ENCODE measurements at places on chromosomes 12 and 14.
A peak's percentile ranks its signal among the peaks of the same experiment; 100 is the strongest.

DNA sequence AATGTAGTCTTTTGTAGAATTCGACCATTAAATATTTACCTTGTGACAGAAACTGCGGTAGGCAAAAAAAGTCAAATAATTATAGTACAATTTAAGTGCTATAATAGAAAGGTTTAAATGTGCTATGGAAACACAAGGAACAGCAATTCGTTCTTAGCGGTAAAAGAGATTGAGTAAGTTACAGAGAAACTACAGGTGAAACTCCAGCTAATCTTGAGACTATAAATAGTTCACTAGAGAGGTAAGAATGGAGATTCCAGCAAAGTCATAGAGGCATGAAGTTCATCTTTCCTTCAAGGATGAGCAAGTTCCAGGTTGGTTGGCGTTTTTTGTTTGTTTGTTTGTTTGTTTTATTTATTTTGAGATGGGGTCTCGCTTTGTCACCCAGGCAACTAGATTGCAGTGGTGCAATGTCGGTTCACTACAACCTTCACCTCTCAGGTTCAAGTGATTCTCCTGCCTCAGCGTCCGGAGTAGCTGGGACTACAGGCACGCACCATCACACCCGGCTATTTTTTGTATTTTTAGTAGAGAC is 878 bp upstream of the R3HDM2 start:
- DNase-seq, result no peak

GRCh38 chr12:50132505-50133135 is 20.6 kb downstream of the COX14 start:
- DNase-seq, result peak; percentile 35

DNA sequence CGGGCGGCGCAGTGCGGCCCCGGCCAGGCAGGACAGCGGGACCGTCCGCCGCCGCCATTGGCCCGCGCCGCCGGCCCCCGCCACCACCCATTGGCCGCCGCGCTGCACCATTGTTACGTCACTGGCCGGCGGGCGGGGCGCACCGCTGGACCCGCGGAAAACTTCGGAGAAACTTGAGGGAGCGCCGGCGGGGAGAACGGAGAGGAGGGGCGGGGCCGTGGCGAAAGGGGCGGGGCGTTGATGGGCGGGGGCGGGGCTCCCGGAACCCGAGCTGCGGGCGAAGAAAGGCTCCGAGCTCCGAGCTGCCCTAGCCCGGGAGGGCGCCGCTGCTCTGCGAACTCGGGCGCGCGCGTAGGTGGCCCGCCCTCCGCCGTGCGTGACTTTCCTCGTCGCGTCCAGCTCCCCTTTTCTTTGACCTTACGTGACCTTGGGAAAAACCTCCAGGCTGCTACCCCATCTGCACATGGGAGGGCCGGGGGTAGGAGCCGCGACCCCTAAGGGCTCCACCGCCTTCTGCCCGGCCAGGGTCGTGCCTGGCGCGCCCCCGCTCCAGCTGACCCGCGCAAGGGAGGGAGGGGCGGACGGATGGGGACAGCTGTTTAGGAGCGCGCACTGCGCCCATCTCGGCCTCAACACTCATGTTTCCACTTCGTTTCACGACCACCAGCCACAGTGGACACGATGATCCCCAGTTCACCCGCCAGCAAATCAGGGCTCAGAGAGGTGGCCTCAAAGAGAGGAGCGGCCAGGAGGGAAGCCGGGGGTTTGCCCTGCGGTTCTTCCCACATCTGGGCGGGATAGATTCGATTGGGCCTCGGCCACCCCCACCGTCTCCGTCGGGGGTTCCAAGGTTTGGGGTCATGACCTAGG is at the start of gene ANKRD9:
Gene ANKRD9 (minus strand): TSS at position 31 of the 870 bp plus-strand sequence. CDS start 1,887 bp downstream, outside the sequence.
- DNase-seq, result peak; percentile 96

GRCh38 chr12:127268706-127269425 is 998.1 kb upstream of the TMEM132C start:
- DNase-seq, result no peak

- no peak for DNase-seq
Measured at GRCh38 chr12:111846016-111846415, 4.0 kb downstream of the MAPKAPK5 start.

GRCh38 chr12:107330831-107331431 is 237.6 kb upstream of the CRY1 start:
- DNase-seq, result no peak

DNA sequence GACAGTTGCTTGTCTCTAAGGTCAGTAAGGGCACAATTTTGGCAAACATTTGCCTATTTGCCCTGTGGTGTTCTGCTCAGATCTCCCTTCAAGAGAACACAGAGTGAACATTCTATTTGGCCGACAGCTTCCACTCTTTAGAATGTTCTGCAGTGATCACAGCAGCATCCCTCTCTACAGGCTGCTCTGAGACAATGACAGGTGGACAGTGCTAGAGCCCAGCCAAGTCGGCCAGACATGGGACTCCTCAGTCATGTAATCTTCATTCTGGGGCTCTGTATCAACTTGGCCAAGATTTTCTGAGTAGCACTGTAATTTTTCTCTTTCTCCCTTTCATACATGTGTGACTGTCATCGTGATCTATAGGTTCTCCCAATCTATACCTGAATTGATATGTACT is 34.8 kb downstream of the TIMELESS start:
- DNase-seq, result no peak

GRCh38 chr12:49190974-49191373 is 2.1 kb upstream of the TUBA1A start:
- no peak for DNase-seq

- DNase-seq, result no peak
Measured at GRCh38 chr12:91007531-91008290, 2.9 kb upstream of the EPYC start.

- peak; percentile 70 for DNase-seq
Measured at GRCh38 chr12:6555018-6555691, 687 bp downstream of the IFFO1 start.

GRCh38 chr14:52352061-52352491 is 38.0 kb downstream of the PTGER2 start:
- no peak for DNase-seq

DNA sequence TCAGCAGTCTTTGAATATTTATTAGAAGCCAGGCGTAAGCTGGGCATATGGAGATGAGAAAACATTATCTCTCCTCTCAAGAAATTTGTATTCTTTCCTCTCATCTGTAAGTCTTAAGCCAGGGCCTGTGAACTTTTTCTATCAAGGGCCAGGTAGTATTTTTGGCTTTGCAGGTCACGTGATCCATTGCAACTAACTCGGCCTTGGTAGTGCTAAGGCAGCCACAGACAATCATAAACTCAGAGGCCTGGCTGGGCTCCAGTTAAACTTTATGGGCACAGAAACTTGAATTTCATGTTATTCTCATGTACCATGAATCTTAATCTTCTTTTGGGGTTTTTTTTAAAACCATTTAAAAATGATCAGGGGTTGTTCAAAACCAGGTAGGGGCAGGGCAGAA is 117.4 kb upstream of the PELI2 start:
- no peak for DNase-seq

DNA sequence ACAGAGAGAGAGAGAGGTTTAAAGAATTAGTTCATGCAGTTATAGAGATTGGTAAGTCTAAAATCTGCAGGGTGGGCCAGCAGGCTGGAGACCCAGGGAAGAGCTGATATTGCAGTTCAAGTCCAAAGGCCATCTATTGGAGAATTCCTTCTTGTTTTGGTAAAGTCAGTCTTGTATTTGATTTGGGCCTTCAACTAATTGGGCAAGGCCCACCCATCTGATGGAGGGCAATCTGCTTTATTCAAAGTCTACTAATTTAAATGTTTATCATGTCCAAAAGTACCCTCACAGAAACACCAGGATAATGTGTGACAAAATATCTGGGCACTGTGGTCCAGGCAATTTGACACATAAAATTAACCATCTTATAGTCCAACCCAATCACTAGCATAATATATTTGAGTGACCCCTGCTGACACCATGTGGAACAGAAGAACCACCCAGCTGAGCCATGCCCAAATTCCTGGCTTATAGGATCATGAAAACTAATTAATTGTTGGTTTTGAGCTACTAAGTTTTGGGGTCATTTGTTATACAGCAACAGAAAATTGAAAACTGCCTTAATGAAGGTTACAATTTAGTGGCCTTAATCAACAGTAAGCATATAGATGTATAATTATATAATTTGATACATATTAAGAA is 109.1 kb upstream of the PLXNC1 start:
- no peak for DNase-seq

- DNase-seq, result no peak
Measured at GRCh38 chr12:132479938-132480622, 9.9 kb upstream of the FBRSL1 start.

DNA sequence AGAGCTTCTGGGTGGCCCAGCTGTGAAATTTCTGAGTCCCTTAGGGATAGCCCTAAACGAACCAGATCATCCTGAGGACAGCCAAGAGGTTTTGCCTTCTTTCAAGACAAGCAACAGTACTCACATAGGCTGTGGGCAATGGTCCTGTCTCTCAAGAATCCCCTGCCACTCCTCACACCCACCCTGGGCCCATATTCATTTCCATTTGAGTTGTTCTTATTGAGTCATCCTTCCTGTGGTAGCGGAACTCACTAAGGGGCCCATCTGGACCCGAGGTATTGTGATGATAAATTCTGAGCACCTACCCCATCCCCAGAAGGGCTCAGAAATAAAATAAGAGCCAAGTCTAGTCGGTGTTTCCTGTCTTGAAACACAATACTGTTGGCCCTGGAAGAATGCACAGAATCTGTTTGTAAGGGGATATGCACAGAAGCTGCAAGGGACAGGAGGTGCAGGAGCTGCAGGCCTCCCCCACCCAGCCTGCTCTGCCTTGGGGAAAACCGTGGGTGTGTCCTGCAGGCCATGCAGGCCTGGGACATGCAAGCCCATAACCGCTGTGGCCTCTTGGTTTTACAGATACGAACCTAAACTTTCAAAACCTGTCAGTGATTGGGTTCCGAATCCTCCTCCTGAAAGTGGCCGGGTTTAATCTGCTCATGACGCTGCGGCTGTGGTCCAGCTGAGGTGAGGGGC is 38.9 kb downstream of the DAD1 start:
- DNase-seq, result no peak

- DNase-seq, result no peak
Measured at GRCh38 chr14:68622856-68623255, 170.0 kb downstream of the ZFP36L1 start.

- DNase-seq, result peak; percentile 99
Measured at GRCh38 chr14:21437063-21437901, 18.6 kb downstream of the CHD8 start.

GRCh38 chr14:48693793-48694192 is 892.4 kb downstream of the RPS29 start:
- DNase-seq, result no peak

DNA sequence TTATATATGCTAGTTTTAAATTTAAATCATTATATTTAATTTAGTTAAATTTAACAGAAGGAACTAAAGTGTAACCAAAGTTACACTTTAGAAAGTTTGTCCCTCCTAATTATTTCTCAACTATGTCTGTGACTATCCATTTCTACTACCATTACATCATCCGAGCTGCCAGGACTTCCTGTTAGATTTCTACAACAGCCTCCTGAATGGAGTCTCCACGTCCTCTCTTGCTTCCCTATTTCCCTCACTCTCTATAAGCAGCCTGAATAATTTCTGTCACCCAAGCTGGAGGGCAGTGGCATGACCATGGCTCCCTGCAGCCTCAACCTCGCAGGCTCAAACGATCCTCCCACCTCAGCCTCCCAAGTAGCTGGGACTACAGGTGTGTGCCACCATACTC is 84.1 kb downstream of the TTC7B start:
- DNase-seq, result peak; percentile 93

- DNase-seq, result no peak
Measured at GRCh38 chr12:96334502-96334901, 65.7 kb downstream of the CDK17 start.

DNA sequence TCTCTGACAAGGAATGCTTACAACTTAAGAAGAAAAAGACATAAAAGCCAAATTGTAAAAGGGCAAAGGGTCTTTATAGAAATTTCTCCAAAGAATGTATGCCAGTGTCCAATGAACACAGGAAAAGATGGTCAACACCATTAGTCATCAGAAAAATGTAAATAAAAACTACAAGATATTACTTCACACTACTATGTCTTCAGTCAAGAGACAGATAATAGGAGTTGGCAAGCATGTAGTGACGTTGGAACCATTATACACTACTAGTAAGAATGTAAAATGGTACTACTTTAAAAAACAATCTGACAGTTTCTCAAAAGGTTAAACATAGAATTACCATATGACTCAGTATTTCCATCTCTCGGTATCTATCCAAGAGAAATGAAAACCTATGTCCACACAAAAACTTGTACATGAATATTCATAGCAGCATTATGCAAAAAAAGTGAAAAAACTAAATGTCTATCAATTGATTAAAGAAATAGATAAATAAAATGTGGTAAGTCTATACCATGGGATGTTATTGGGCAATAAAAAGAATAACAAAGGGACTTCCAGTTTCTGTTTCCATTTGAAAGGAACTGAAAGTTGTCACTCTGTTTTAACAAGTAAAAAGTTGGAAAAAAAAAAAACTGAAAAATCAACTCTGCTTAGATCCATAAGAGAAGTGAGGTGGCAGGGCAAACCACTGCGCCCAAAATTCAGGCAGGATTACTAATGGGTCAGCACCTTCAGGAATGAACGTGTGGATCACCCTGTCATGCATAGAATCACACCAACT is 69.8 kb downstream of the ALG10B start:
- DNase-seq, result peak; percentile 70

DNA sequence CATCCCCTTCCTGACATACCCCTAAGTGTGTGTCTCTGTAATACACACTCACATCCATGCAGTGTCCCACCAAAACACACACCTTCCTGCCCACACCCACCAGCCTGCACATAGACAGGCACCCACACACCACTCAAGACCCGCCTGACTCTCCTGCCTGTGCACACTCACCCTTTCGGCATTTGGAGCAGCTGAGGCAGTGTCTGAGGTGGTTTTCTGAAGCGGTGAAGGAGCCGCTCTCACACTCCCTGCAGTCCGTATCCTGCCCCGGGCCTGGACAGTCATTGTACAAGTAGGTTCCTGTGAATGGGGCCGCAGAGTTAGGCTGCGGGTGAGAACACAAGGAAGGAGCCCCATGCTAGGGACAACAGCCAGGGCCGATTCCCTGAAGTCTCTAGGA is 8.3 kb downstream of the TNFRSF1A start:
- no peak for DNase-seq

- DNase-seq, result no peak
Measured at GRCh38 chr12:132561427-132562156, 48.8 kb downstream of the LRCOL1 start.

DNA sequence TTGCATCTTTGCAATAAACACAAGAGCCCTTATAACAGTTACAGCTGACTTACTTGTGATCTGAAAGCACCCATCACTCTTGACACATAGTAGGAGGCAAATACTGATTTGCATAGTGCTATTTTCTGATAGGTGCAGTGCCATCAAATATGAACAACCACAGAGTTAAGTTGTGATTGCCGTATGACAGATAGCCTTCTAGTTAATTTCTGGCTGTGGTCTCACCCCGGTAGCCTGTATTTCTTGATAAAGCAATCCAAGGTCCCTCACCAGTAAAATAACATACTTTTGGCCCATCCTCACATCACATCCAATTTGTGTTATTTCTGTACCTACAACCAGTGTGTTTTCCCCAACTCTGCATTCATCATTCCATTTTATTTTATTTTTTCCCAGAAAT is 23.3 kb upstream of the STYK1 start:
- no peak for DNase-seq

DNA sequence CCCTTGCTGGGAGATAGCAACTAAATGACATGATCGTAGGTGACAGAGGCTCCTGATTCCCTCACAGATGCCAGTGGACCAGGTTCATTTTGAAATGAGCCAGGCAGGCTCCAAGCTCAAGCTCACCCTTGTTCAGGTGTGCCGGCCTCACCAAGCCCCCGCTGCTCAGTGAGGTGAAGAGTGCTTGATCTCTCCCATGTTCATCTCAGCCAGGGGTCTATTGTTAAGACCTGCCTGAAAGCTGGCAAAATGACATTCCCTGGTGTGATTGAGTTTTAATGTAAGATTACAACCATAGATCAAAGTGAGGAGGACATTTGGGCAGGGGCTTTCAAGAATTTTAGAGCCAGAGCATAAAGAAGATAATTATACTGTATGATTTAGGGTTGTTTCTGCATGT is 497.9 kb downstream of the EGLN3 start:
- DNase-seq, result no peak

All from inflammatory macrophage (primary cell).